Forelimb muscle (tissue), 1 donor: ENCODE measurements at places on chromosomes 11 and 22. TPM values are rescaled to one million over a fixed set of nuclear protein-coding genes. Genes with fewer than 3 reads are reported as not detected.

DNA sequence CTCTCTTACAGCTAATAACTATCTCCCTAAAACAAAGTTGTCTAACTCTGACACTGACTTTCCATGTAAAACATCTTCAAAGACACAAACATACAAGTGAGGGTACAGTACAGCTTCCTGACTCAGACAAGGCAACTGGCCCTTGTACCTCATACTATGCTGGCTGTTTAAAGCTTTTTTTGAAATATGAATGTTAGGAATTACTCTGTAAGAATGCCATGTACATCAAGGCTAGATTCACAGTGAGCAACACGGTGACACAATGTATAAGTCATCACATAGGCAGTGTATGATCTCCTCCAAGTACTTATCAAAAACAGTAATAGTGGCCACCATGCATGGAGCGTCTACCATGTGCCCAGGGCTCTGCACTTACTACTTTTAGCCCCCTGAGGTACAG lies 28.6 kb downstream of the ALG8 start:
- DNase-seq, result no peak

DNA sequence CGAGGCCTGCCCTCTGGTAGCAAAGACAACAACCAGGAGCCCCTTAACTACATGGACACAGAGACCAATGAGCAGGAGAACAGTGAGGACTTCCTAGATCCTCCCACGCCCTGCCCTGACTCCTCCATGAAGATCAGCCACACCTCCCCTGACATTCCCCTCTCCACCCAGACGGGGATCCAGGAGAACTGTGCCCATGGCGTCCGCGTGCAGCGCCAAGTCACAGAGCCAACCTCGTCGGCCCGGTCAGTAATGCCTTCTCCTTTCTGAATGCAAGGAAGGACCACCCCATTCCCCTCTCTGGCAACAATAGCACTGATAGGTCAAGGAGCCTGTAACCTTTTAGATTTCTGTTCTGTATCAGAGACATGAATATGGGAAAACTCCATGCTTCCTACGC lies 51.4 kb downstream of the SYT9 start:
- DNase-seq, result no peak

- no peak for DNase-seq
Observed at GRCh38 chr11:92227230-92227814, 2.7 kb downstream of the FAT3 start.

DNA sequence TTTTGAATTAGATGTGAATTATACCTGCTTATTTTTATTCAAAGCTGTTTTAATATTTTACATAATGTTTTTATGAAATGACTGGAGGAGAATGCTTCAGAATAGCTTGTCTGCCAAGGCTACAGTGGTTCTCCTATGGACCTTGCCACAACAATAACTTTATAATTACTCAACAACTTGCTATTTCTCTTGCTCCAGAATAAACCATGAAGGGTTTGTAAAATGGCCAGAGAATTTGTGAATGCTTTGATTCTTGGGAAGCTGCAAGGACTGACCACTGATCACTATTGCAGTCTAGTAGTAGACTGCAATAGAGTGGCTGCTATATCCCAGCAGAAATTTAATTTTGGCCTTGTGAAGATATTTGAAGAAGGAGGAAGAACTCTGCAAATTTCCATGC lies 199.7 kb downstream of the FAT3 start:
- no peak for DNase-seq

DNA sequence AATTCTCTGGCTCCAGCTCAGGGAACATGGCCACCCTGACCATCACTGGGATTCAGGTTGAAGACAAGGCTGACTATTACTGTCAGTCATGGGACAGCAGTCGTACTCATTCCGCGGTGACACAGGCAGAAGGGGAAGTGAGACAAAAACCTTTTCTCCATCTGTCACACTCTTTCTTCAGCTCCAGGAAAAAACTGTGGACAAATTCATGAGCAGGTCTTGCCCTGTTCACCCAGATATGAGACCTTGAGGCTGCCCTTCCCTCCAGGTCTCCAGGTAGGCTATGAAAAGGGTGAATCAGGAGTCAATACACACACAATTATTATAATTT lies 39.4 kb upstream of the GGTLC2 start:
- no peak for DNase-seq

DNA sequence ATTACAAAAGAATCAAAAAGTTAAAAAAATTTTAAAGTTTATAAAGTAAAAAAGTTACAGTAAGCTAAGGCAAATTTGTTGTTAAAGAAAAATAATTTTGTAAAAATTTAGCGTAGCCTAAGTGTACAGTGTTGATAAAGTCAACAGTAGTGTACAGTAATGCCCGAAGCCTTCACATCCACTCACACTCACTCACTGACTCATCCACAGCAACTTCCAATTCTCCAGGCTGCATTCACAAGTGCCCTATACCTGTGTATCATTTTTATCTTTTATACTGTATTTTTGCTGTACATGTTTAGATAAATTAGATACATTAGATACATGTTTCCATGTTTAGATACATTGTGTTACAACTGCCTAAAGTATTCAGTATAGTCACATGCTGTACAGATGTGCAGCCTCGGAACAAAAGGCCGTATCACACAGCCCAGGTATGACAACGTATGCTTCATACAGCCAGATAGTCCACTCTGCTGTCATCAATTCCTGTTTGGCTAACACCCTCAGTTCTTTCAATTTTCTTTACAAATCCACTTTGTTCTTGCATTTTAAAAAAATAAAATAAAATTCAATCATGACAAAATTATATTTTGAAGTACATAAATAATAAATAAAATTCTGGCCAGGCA lies 80.7 kb downstream of the RBFOX2 start:
- DNase-seq, result no peak

- DNase-seq, result no peak
Observed at GRCh38 chr11:126840201-126840886, 160.2 kb downstream of the KIRREL3 start.

- DNase-seq, result no peak
Observed at GRCh38 chr11:80587906-80588305, 1147.1 kb upstream of the TENM4 start.

GRCh38 chr22:19358195-19358594 lies 66.7 kb upstream of the CLTCL1 start:
- no peak for DNase-seq

DNA sequence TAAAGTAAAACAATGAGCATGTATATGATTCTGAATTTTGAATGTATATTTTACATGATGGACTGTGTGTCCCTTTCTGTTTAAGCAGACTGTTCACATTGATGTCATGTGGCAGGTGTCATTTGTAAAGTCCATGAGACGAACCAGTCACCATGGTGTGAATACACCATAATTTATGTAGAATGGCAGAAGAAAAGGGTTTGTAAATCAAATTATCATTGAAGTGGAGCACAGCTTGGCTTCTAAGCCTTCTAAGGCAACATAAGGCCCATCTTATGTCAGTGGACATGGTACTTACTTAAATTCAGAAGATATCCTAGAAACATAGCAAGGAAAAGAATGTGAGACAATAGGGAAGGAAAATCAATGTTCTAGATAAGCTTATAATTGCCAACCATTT lies 4.4 kb downstream of the MAP6 start:
- DNase-seq, result no peak

DNA sequence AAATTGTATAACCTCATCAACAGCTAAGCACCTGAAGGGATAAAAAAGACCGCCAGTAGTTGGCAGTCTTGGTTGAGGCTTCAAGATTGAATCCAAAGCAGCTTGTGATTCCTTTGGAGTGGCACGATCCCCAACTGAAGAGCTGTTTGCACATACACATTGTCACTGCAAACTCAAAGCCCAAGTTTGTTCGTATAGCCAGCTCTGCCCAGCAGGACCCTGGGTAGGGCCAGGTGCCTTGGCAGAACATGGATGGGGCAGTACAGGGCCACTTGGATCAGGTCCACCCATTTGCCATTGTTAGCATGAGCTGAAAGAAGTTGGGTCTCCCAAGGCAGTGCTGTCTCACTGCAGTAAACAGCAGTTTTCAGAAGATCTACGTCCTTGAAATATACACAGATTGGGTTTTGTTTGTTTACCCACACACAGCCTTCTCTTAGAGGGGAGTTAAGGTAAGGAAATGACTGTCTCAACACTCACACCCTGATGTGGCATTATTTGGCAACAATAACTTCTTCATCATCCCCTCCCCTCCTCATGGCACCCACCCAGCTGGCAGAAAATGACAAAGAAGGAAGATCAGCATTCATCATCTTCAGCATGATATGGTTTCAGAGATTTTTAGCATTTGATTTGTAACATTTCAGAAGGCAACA lies 132.9 kb downstream of the COMMD9 start:
- DNase-seq, result no peak

DNA sequence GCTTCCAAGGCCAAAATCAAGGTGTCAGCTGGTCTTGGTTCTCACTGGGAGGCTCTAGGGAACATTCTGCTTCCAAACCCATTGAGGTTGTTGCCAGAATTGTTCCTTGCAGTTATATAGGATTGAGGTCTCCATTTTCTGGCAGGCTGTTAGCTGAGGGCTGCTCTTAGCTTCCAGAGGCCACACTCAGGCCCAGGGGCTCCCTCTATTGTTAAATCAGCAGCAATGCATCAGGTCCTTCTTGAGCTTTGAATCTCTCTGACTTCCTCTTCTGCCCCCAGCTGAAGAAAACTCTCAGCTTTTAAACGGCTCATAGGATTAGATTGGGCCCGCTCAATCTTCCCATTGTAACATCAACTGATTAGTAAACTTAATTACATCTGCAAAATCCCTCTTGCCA lies 39.3 kb upstream of the BSX start:
- no peak for DNase-seq

DNA sequence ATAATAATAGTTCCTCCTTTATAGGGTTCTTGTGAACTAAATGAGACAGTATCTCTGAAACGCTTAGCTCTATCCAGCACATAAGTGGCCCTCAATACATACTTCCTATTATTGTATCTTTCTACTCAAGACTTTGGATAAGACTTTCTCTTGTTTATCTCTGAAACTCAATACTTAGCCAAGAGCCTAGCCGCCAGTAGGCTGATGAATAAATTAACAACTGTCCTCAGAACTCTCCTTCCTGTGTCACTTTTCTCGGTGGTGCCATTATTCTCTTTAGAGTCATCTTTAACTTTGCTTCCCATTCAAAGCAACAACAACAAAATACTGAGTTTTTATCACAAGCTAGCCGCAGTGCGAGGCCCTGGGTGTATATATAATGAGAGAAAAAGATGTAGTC lies 86.9 kb downstream of the FAM83F start:
- DNase-seq, result no peak

DNA sequence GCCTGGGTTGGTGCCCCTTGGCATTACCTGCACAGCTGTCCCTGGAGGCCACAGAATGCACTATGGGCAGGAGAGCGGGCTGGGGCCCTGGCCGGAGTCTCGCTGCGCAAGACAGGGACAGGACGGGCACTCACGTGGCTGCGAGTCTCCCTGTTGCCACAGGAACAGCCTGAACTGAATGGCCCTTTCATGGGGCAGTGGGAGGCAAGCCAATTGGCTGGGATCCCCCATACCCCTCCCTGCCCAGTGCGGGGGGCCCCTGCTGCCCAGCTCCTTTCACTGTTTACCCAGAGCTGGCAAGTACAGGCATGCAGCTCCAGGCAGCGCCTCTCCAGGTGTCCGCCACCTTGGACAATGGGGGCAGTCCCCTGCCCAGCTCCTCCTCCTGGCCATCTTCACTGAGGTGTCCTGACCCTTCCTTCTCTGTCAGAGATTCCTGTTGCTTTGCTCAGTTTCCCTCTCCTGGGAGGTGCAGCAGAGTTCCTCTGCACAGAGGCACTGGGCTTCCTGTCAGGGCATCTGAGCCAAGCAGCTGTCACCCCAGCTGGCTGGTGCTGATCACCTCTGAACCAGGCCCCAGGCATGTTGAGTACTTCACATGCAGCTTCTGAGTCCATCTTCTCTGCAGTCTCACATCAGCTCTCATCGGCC lies 5.2 kb downstream of the USP2 start:
- DNase-seq, result no peak

GRCh38 chr11:2328656-2329354 lies 27.0 kb downstream of the TSPAN32 start:
- no peak for DNase-seq

- no peak for DNase-seq
Observed at GRCh38 chr11:133952199-133953190, 4.3 kb downstream of the IGSF9B start.

DNA sequence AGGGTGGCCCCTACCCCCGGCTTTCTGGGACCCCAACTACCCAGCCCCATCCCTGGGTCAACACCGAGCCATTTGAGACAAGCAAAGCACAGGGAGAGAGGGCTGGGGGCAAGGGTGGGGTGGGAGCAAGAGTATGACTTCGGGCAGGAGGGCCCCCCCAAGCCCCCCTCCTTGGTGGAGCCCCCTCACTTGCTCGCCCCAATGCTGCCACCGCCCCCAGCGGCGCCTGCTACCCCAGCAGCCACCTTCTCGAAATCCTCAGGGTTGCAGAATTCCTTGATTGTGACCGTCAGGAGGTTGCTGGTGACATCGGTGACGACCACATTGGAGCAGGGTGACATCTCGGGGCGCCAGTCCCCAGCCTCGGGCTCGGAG lies 6.0 kb downstream of the CBX6 start:
- no peak for DNase-seq

DNA sequence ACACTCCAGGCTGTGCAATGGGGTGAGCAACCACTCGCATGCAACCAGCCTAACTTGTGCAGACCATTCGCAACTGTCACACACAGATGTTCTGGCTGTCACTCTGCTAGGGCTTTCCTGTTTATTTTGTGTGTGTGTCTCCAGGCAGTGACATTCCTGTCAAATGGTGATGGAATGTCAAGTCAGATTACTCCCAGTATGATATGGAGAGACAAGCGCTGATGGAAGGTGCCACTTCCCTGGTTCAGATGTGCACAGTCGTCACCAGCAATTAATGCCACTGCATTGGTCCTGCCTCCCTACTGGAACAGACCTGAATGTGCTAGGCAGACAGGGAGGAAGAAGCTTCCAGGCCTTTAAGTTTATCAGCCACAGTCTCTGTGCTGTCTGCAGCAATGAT lies 442.4 kb upstream of the ISX start:
- DNase-seq, result no peak

DNA sequence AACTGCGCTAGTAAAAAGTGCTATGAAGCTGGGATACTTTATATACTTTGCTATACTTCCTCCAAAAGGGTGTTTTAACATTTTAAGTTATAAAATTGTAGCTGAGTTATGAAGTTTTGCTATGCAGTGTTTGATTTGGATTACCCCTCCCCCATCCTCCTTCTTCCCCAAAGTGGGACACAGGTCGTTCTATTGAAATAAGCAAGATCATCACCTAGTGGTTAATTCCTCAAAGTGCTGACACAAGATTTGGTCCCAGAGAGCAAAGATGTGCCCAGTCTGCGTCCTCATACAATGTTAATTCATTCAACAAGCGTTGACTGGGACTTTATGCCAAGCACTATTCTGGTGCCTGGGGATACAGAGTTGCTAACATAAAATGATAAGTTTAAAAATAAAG lies 78.5 kb downstream of the SPON1 start:
- DNase-seq, result no peak

GRCh38 chr22:25202290-25202921 lies 2.7 kb downstream of the CRYBB3 start:
- no peak for DNase-seq

- DNase-seq, result no peak
Observed at GRCh38 chr11:102581066-102581465, 44.1 kb downstream of the MMP20 start.

The SLC6A5 gene
- polyA plus RNA-seq, result not detected

The GP1BB gene
- 18.3 TPM for polyA plus RNA-seq

The MUC15 gene
- polyA plus RNA-seq, result not detected

The ALDH3B1 gene
- 11.8 TPM for polyA plus RNA-seq

The TOP3B gene
- 18.3 TPM for polyA plus RNA-seq
